ENCODE measurements at places on chromosomes 7 and 10.

DNA sequence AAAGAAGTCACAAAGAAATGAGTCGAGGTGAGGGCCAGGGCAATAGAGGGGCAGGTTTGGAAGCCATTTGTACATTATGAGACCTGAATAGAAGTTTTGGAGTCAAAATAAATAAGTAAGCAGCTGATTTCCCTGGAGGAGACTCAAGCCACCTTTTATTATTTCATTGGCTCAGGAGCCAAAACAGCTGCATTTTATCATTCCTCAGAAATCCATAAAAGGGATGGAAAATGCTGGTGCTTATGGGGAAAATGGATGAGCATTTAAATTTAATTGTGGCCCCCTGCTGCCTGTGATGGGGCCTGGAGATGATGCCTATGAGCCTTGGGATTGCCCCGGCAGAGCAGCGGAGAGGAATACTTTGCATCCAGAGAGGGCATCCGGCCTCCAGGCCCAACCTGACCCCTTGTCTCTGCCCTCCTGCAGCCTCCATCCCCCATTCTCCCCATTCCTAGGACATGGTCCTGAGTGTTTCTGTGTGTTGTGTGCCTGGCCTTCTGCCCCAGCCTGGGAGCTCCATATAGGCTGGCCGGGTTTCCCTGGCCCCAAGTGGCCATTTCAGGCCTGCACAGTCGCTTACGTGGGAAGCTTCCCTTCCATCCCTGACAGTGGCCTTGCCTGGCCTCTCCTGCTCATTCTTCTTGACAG is 296.8 kb upstream of the ZMIZ1 start:
- DNase-seq = no peak

DNA sequence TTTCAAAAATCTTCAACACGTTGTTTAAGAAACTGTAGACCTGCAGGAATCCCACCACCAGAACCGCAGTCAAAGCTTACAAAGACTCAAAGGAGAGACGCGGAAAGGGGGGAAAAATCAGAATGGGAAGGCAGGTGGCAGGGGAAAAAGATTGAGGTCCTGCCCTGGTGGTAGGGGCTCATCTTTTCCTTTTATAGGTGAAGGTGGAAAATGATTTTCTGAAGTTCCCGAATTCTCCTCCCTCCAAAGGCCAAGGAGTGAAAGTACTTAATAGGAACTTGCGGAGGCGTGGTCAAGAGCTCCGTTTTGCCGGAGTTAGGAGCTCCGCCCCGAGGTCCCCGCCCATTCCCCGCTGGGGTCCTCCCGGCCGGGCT is 724 bp downstream of the BBIP1 start:
- DNase-seq = no peak

- DNase-seq = no peak
These were observed 21.2 kb upstream of the ASAH2 start for GRCh38 chr10:50272531-50272930.

- no peak for DNase-seq
These were observed 421.4 kb downstream of the SDK1 start for GRCh38 chr7:3722396-3722922.

DNA sequence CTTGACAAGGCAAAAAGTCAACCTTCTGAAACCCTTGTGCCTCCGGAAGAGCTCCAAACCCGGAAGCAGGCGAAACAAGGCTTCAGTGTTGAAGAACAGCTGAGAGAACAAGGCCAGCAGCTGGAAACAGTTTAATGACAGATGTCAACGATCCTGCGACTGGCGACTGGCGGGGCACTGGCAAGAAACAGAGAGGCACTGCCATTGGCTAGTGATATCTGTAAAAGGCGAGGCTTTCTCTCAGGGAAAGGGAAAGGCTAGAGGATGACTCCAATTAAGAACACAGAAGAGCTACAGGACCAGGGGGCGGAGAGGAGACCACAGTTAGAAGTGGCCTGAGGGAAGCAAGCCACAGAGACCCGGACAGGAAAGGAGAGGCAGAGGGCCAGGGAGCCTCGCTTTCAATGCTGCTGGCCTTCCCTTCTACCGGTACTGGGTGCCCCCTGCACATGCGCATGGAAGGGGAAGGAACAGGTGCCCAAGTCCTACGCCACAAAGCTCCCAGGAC is 19.4 kb downstream of the ITGB1 start:
- DNase-seq = peak; percentile 79

DNA sequence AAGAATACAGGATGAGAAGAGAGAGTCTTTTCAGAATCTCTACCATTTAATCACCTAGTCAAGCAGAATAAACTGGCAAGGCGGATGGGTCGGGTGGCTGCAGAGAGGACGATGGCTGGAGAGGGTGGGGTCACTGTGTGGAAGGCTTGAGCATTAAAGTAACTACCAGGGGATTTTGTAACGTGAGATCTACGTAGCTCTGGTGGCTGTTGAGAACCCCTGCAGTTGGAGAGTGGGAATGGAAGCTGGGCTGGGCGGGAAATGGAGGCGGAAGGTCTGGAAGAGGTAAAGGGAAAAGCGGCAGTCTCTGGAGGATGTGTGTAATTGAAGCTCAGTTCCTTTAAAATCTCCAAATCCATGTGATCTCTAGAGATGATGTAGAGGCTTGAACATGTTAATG is 135.0 kb downstream of the GATA3 start:
- no peak for DNase-seq

DNA sequence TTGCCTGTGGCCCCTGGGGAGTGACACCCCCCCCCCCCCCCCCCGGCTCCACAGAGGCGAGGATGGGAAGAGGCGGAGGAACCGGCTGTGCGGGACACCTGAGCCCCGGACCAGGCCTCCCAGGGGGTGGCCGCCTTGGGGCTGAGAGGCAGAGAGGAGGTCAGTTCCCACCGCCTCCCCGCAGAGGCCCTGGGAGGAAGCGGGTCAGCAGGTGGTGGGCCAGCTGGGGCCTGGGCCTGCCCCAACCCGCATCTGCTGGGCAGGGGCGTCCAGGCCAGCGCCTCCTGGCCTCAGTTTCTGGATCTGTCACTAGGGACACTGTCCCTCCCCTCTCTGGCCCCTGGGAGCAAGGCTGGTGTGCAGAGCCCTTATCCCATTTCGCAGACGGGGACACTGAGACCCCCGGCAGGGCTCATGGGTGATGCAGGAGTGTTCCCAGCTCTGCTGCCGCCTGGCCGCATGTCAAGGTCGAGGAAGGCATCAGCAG is 14.6 kb upstream of the LFNG start:
- no peak for DNase-seq

DNA sequence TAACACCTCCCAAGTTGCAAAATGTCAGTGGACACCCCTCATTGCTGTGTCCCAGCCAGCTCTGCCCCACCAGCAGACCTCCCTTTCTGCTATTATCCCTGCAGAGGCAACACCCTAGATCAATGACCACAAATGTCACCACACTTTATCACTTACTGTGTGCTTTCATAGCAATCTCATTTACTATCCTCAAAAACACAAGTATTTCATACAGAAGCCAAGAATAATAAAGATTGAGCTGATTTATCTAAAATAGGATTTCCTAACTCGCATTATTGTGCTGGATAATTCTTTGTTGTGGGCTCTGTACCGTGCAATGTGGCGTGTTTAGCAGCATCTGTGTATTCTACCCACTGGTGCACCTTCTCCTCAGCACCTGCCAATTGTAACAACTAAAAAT is 13.2 kb upstream of the ABCB5 start:
- no peak for DNase-seq

DNA sequence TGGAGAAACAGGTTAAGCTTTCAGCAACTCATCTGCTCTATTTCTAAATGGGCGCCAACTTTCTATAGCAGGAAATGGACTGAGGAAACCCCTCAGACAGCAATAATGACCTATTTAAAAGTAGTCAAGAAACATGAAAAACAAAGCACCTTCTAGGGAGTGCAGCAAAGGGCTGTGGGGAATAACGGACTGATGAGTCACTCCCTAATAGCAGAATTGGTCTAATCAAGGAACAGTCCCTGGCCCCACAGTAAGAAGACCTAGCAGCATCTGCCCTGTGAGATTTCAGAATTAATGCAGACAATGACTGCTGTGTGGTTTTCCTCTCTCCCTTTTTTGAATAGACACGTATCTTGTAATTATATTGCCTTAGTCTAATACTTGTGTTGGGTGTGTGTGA is 602.9 kb downstream of the IPMK start:
- no peak for DNase-seq

DNA sequence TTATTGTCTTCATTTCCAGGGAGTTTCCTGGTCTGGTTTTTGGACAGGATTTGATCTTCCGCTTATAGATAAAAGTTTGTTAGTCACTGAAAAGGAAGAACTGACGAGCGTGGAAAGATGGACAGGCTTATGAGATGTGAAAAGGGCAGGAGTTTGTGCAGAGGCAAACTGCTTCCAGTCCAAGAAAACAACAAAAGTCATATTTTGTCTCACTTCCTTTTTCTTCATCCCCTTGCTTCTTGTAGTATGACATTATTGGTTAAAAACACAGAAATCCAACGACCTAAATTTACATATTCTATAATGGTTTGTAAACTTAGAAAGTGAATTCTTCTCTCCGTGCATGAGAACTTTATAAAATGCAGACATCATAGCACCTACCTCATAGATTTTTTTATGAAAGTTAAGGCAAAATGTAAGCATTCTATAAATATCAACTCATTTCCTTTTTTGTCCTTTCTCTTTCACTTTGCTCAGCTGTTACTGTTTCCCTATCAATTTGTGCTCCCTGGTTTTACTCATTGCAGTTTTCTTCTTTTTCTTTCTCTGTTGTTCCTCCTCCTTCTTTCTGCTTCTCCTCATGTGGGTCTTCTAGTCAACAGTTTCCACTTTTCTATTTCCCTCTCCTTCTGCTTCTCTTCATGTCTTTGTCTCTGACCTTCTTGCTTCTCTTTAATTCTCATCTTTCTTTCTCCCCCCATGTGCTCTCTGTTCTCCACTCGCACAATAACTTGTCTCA is 370.2 kb downstream of the ARL4A start:
- no peak for DNase-seq

GRCh38 chr10:68499544-68499943 is 27.8 kb upstream of the DNA2 start:
- no peak for DNase-seq

- DNase-seq = no peak
These were observed 15.8 kb downstream of the TAS2R39 start for GRCh38 chr7:143199040-143199439.
